Calu3 (cell line): ENCODE measurements at places on chromosomes 12 and 14.

GRCh38 chr12:124849382-124849781 lies 14.3 kb downstream of the SCARB1 start:
- DNase-seq: no peak

- DNase-seq: no peak
Observed at GRCh38 chr14:34554540-34555250, 15.2 kb upstream of the EAPP start.

DNA sequence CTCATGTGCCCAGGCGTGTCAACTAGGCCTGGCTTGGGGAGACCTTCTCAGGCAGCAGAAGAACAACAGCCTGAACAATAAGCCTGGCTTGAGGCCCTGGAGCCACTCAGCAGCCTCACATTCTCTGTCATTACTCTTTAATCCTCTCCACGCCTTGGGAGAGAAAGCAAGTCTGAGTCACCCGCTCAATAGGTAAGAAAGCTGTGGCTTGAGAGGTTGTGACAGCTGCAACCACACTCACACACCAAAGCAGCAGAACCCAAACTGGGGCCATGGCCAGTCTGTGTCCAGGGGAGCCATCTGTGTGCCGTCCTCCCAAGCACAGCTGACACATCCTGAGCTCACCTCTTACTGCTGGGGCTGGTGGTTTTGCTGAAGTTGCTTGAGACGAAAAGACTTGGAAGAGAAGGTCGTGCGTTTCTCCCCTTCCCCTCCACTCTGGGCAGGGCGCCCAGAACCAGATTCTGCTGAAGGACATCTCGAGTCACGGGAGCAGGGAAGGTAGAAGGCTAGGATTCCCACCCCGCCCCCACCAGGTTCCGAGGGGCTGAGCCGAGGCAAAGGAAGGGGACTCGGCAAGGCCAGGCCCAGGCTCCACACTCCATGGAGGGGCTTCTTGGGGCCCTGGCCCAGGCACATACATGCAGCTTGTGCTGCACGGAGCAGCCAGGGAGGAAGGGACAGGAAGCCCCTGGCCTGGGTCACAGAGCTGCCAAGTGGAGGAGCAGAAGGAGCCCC lies 5.5 kb downstream of the TMEM63C start:
- peak; percentile 23 for DNase-seq

DNA sequence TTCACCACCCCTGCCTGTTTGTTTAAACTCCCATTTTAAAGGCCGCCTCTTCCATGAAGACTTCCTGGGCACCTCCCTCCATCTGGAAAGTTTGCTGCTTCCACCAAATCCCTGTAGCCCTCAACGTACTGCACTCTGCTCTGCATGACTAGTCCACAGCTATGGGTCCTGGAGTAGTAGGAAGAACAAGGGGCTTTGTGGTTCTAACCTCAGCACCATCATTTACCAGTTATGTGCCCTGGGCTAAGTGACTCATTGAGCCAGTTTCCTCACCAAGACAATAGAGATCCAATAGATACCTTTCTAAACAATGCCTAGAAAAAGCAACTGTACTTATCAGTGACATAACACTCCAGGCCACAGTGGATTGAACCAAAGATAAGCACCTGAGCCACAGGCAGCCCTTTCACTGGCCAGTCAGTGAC lies 8.5 kb upstream of the LTBP2 start:
- DNase-seq: peak; percentile 58
